ENCODE measurements at places on chromosomes 1 and 21.

DNA sequence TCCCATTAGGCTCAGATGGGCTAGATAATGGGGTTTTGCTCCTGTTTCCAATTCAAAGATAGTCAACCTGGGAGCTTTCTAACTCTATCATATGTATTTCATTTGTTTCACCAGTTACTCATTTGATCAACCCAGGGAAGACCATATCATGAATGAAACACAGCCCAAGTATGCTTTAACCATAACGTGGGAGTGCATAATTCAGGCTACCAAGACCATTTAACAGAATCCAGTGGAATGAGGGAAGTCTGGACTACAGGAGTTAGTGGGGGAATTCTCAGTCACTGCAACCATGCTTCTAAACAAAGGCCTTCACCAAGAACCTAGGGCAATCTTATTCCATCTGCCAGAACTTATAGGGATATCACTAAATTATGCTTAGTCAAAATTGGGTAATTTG is 15.0 kb upstream of the SLC16A1 start:
- H3K36me3 ChIP-seq = peaks cover 24% of the 10 kb centered on the region
- DNase-seq = no peak
- no peaks in the 10 kb centered on the region for H3K4me1 ChIP-seq
- no peak overlapping the region for H3K27ac ChIP-seq
- no peak overlapping the region for H3K4me3 ChIP-seq

DNA sequence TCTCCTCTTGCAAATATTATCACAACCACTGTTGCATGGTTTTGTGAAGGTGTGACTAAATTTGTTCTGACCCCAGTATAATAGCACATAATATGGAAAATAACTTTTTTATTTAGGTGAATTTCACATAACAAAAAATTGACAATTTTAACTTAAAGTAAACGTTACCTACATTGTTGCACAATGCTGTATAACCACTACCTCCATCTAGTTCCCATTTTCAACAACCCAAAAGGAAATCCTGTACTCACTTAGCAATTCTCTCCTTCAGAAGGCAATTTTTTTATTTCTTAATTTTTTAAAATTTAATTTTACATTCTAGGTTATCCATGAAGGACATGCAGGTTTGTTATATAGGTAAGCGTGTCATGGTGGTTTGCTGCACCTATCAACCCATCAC is 95.2 kb downstream of the KCNJ6 start:
- H3K27me3 ChIP-seq = no peaks in the 10 kb centered on the region
- DNase-seq = no peak
- no peaks in the 10 kb centered on the region for H3K36me3 ChIP-seq
- no peak overlapping the region for H3K4me3 ChIP-seq
- no peak overlapping the region for H3K27ac ChIP-seq

DNA sequence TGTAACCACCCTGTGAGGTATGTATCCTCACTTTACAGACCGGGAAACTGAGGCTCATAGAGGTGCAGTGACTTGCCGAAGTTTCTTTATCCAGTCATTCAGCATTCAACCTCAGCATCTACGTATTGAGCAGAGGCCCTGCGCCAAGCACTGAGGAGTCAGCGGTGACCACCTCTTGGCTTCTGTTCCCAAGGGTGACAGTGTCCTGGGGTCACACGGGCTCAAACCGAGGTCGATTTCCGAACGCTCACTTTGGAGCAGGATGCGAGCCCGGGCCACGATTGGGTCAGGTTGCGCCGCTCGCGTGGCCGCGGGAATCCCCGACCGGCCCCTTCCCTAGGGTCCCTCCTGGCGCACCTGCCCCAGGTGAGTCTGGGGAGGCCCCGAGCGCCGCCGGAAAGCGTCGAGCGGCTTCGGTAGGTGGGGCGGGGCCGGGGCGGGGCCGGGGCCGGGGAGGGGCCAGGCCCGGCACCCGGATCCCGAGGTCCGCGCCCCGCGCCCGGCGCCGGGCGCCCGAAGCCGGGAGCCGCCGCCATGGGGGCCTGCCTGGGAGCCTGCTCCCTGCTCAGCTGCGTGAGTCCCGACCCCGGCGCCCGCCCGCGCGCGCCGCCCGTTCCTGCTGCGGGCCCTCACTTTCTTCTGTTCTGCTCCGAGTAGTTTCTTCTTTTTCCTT is at the start of gene SERINC2:
Gene SERINC2, plus strand, starts transcription at position 482 of the 673 bp plus-strand sequence. Its CDS starts 53 bp downstream, at position 535.
- H3K27ac ChIP-seq = peak within 1 kb of the TSS; percentile 68
- H3K27me3 ChIP-seq = peaks cover 66% of the 10 kb centered on the region
- H3K36me3 ChIP-seq = no peaks in the 10 kb centered on the region
- DNase-seq = peak; percentile 76
- H3K4me3 ChIP-seq = peak within 1 kb of the TSS; percentile 66
- H3K4me1 ChIP-seq = peaks cover 14% of the 10 kb centered on the region

- H3K4me3 ChIP-seq = no peak overlapping the region
- DNase-seq = no peak
- H3K27ac ChIP-seq = no peak overlapping the region
- H3K4me1 ChIP-seq = no peaks in the 10 kb centered on the region
These were observed 72.7 kb upstream of the ACTL8 start for GRCh38 chr1:17682400-17682799.

- no peak overlapping the region for H3K27ac ChIP-seq
- no peaks in the 10 kb centered on the region for H3K27me3 ChIP-seq
- H3K4me1 ChIP-seq = no peaks in the 10 kb centered on the region
- no peaks in the 10 kb centered on the region for H3K36me3 ChIP-seq
These were observed 120.7 kb downstream of the SMYD2 start for GRCh38 chr1:214401666-214402065.

DNA sequence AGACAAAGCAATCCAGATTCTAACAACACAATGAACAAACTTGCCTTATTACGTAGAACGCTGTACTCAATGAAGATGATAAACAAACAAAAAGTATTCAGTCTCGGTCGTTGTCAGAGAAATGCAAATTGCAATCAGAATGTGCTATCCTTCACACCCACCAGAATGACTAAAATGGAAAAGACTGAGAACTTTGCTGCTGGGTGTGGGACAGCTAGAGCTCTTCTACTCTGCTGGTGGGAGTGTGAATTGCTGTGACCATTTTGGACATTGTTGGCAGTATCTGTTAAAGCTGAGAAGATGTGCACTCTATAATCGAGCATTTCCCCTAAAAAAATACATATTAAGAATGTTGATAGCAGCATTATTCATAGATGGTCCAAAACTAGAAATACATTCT is 111.4 kb downstream of the PEX14 start:
- no peaks in the 10 kb centered on the region for H3K27me3 ChIP-seq
- no peaks in the 10 kb centered on the region for H3K4me1 ChIP-seq
- H3K4me3 ChIP-seq = no peak overlapping the region
- H3K27ac ChIP-seq = no peak overlapping the region

DNA sequence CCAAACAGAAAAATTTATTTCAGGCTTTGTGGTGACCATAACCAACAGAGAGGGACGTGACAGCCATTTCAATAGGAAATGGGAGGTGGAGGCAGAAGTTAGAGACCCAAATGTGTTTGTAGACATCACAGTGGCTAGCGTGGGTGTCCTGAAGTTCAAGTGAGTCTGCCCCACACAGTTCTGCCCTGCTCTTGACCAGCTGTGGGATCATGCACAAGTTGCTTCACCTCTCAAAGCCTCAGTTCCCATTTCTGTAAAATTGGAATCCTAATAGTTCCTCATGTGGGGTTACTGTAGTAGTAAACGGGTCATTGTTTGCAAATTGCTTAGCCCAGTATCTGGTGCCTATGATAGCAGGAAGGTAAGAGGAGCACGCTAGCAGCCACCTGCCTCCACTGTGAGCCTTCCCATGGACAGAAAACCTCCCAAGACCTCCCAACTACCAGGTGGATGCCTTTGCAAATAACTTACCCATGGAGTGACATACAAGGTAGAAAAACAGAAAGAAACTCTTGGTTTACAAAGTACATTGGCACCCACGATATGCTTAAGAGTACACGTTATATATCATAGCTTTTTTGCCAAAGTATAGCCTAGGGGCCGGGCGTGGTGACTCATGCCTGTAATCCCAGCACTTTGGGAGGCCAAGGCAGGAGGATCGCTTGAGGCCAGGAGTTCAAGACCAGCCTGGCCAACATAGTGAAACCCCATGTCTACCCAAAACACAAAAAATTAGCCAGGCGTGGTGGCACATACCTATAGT is 29.1 kb downstream of the FHAD1 start:
- no peak for DNase-seq
- H3K27me3 ChIP-seq = peaks cover 9% of the 10 kb centered on the region
- no peak overlapping the region for H3K4me3 ChIP-seq
- peaks cover 9% of the 10 kb centered on the region for H3K4me1 ChIP-seq
- H3K27ac ChIP-seq = no peak overlapping the region
- no peaks in the 10 kb centered on the region for H3K36me3 ChIP-seq

- H3K27me3 ChIP-seq = no peaks in the 10 kb centered on the region
- H3K4me3 ChIP-seq = no peak overlapping the region
- no peaks in the 10 kb centered on the region for H3K36me3 ChIP-seq
- no peak for DNase-seq
- no peak overlapping the region for H3K27ac ChIP-seq
- peaks cover 11% of the 10 kb centered on the region for H3K4me1 ChIP-seq
These were observed 16.2 kb downstream of the BTF3L4 start for GRCh38 chr1:52072291-52072690.

- DNase-seq = peak; percentile 73
- H3K4me3 ChIP-seq = peak overlapping the region; percentile 15
- H3K27me3 ChIP-seq = peaks cover 12% of the 10 kb centered on the region
- no peaks in the 10 kb centered on the region for H3K4me1 ChIP-seq
- no peaks in the 10 kb centered on the region for H3K36me3 ChIP-seq
These were observed 5.8 kb downstream of the KISS1 start for GRCh38 chr1:204190212-204191211.

DNA sequence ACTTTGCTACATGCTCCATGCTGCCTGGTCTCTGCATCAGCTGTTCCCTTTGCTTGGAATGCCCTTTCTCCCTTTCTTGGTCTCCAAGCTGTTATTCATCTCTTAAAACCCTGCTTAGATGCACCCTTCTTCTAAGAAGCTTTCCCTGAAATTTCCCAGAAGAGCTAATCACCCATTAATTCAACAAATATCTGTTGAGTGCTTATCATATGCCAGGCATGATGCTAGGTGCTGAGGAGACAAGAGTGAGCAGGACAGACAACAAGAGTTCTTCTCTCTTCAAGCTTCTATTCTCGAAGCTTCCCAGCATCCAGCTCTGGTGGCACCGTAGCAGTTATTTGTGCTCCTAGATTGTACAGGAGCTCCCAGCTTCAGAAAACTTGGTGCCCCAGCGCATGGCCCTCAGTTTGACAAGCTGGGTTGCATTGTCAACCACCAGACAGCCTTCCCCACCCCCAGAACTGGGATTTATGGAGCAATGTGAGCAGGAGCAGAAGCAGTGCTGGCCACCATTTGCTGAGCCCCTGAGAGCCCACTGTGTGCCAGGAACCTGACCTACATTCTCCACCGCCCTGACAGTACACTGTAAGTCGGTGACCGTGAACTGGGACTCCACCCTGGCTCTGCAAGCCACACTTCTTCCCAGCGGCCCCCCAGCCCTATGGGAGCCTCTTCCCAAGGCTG is 68.0 kb upstream of the ACOT11 start:
- H3K27me3 ChIP-seq = no peaks in the 10 kb centered on the region
- H3K4me1 ChIP-seq = peaks cover 25% of the 10 kb centered on the region
- no peaks in the 10 kb centered on the region for H3K36me3 ChIP-seq

- H3K4me3 ChIP-seq = no peak overlapping the region
- H3K4me1 ChIP-seq = no peaks in the 10 kb centered on the region
These were observed 33.2 kb upstream of the RGS2 start for GRCh38 chr1:192775631-192776030.

GRCh38 chr1:118960026-118960561 is 28.0 kb downstream of the TBX15 start:
- no peaks in the 10 kb centered on the region for H3K36me3 ChIP-seq
- H3K27me3 ChIP-seq = no peaks in the 10 kb centered on the region
- H3K27ac ChIP-seq = no peak overlapping the region
- DNase-seq = no peak
- no peak overlapping the region for H3K4me3 ChIP-seq

- H3K4me3 ChIP-seq = no peak overlapping the region
- no peak for DNase-seq
- H3K27ac ChIP-seq = no peak overlapping the region
- H3K4me1 ChIP-seq = peaks cover 6% of the 10 kb centered on the region
- H3K36me3 ChIP-seq = no peaks in the 10 kb centered on the region
- H3K27me3 ChIP-seq = peaks cover 5% of the 10 kb centered on the region
These were observed 162.4 kb downstream of the ZSCAN20 start for GRCh38 chr1:33634806-33635205.

DNA sequence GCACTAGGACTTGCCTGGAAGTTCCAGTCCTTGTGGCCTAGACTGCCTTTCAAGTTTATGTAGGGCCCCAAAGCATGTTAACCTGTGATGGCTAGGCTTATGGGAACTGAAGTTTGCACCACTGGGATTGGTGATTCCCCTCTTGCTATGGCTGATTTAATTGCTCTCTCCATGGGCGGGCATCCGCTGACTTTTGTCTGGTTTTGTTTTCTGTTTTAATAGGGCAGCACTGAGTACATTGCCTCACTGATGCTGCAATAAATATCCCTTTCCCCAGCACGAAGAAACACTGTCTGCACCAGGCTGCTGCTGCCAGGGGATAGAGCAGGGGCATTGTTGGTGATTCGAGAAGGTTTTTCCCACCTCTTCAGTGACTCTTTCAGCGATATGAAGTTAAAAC is 73.3 kb upstream of the PDE4B start:
- H3K36me3 ChIP-seq = no peaks in the 10 kb centered on the region
- no peak overlapping the region for H3K27ac ChIP-seq
- H3K4me3 ChIP-seq = no peak overlapping the region
- no peak for DNase-seq
- H3K27me3 ChIP-seq = no peaks in the 10 kb centered on the region

GRCh38 chr1:98453066-98453465 is 208.5 kb upstream of the SNX7 start:
- DNase-seq = no peak
- no peaks in the 10 kb centered on the region for H3K4me1 ChIP-seq
- no peak overlapping the region for H3K27ac ChIP-seq
- no peaks in the 10 kb centered on the region for H3K27me3 ChIP-seq
- no peaks in the 10 kb centered on the region for H3K36me3 ChIP-seq

DNA sequence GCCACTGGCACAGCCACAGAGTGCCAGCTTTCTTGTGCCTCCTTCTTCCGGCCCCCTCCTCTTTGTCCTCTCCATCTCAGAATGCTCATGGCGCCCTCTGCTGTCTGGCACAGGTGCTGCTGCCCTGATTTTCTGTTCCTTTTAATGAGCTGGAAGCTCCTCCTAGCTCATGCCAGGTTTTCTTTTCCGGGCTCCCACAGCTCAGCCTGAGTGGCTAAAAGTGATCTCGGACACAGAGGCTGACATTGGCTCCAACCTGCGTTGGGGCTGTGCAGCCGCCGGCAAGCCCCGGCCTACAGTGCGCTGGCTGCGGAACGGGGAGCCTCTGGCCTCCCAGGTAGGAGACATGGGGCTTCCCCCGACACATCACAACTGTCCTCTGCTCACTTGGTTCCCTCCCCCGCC is 18.7 kb downstream of the CNTN2 start:
- no peak overlapping the region for H3K4me3 ChIP-seq
- H3K4me1 ChIP-seq = peaks cover 9% of the 10 kb centered on the region
- no peaks in the 10 kb centered on the region for H3K36me3 ChIP-seq
- no peak overlapping the region for H3K27ac ChIP-seq
- no peaks in the 10 kb centered on the region for H3K27me3 ChIP-seq

GRCh38 chr1:105027838-105028471 is 1278.3 kb downstream of the AMY1C start:
- no peaks in the 10 kb centered on the region for H3K4me1 ChIP-seq
- no peak overlapping the region for H3K4me3 ChIP-seq
- DNase-seq = no peak

Data from spleen (tissue), 13 donors.